ENCODE measurements at places on chromosomes 16 and 17. TPM values are rescaled to one million over a fixed set of nuclear protein-coding genes. Genes with fewer than 3 reads are reported as not detected.

TNS4 gene
- 3.1 TPM for total RNA-seq

CSH1 gene
- total RNA-seq = not detected

- DNase-seq = no peak
Measured at GRCh38 chr16:65740711-65741110, 618.8 kb upstream of the CDH11 start.

GRCh38 chr17:51165680-51166197, 472 bp upstream of the NME2 start:
- DNase-seq = no peak

DNA sequence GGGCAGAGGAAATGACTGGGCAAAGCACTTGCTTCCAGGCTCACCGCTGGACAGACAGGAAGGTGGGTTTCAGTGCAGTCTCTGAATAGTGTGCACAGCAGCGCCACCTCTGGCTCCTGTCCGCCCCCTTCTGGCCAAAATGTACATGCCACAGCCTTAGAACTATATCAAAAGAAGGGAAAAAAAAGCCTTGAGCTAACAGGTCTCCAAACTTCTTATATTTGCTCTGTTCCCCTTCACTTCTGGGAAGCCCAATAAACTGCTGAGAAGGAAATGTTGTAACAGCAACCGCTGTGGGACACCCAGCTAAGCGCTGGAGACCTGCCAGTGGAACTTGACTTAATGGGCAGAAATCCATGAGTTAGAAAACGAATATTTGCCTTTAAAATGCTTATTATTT, 17.5 kb downstream of the COG7 start:
- DNase-seq = peak; percentile 40
